ENCODE measurements at places on chromosomes 5 and 9. TPM values are rescaled to one million over a fixed set of nuclear protein-coding genes. Genes with fewer than 3 reads are reported as not detected.
A peak's percentile ranks its signal among the peaks of the same experiment; 100 is the strongest.

The BARX1 gene
- total RNA-seq, result 0.09 TPM

The PCDHB7 gene
- total RNA-seq, result 2.1 TPM

DNA sequence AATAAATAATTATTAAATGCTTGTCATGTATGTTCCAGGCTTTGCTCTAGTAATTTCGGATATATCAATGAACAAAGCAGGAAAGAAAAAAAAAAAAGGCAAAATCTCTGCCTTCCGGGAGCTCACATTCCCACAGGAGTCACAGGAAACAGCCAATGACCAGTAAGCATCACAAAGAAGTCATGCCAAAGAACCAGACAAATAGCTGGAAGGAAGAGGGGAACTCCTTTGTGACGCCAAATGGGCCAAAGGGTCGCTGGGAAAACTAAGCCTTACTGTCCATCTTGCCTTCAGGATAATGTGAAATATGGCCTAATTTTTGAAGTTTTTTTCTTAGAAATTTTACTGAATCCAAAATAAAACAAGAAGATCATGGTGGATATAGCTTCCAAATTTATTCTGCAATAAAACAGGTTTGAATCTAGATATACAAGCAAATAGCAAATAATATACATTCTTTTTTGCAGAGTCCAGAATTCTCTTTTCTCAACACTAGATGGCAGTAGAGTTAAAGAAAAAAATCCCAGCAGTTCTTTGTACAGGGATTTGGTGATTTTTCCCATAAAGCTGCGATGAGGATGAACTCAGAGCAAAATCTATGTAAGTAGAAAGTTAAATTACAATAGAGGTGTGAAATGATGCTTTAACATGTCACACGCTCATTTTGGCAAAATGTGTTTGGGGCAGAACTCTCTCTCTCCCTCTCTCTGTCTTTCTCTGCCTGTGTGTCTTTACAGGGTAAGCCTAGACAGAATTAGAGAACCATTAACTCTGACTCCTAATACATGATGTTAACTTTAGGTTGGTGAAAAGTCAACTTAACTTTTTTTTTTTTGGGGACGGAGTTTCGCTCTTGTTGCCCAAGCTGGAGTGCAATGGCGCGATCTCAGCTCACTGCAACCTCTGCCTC, 60.0 kb upstream of the TUT7 start:
- H3K4me3 ChIP-seq, result no peak overlapping the region
- DNase-seq, result peak; percentile 78
- H3K27ac ChIP-seq, result no peak overlapping the region
- no peaks in the 10 kb centered on the region for H3K36me3 ChIP-seq
- H3K27me3 ChIP-seq, result no peaks in the 10 kb centered on the region

The PCDHGB2 gene
- total RNA-seq, result 1.5 TPM

DNA sequence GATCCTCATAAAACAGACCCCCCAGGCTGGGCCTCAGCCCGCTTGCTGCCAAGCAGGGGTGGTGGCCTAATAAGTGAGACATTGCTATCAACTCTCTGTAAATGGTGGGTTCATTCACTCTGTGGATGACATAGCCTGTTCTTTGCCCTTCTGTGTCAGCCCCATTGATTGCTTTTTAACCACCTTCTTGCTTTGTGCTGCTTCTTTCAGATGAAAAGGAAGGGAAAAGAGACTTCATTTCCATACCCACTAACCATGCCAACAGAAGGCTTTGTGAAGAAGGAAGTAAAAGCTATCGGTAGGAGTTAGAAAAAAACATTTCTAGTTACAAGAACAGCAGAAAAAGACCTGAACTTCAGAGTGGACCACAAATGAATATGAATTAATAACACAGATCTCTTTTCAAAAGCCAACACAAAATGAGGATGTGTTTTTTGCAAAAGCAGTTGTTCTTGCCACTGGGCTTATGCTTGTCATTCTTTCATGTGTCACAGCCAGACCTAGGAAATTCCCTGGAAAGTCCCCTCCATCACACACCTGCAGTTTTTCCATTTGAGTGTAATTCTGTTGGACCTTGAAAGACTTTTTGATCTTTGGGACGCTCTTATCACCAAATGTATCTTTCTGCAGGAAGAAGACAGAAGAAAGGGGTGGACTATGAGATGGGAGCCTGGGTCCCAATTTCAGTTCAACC, 507.7 kb downstream of the CCDC171 start:
- H3K27me3 ChIP-seq, result no peaks in the 10 kb centered on the region
- H3K4me3 ChIP-seq, result no peak overlapping the region
- no peak overlapping the region for H3K27ac ChIP-seq
- peaks cover 2% of the 10 kb centered on the region for H3K4me1 ChIP-seq
- no peak for DNase-seq

The ERAP2 gene
- 2.1 TPM for total RNA-seq

DNA sequence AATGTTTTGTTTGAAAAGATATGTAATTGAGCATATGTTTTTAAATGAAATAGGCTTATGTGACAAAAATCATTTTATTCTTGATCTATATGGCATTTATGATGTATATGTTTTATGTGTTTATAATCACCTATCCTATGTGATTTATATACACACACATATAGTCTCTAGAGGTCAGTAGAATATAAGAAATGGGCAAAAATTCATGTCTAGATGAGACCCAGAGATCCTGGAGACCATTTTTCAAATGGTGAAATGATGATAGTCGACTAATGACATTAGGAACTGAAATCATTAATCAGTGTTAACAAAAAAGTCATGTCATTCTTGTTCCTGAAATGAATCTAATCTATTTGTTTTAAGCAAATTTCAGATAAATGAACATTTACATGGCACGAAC, 709.2 kb upstream of the WWC1 start:
- H3K36me3 ChIP-seq, result no peaks in the 10 kb centered on the region
- H3K4me3 ChIP-seq, result no peak overlapping the region
- no peak overlapping the region for H3K27ac ChIP-seq
- peaks cover 3% of the 10 kb centered on the region for H3K27me3 ChIP-seq
- DNase-seq, result peak; percentile 54

- H3K4me3 ChIP-seq, result no peak overlapping the region
- no peak overlapping the region for H3K27ac ChIP-seq
- DNase-seq, result no peak
- no peaks in the 10 kb centered on the region for H3K27me3 ChIP-seq
- H3K36me3 ChIP-seq, result no peaks in the 10 kb centered on the region
- no peaks in the 10 kb centered on the region for H3K4me1 ChIP-seq
Measured at GRCh38 chr5:107605596-107606125, 65.1 kb downstream of the EFNA5 start.

The FOXD4L5 gene
- total RNA-seq, result 0.13 TPM

The SOX30 gene
- total RNA-seq, result 0.09 TPM

- no peaks in the 10 kb centered on the region for H3K36me3 ChIP-seq
- H3K4me3 ChIP-seq, result no peak overlapping the region
- no peaks in the 10 kb centered on the region for H3K4me1 ChIP-seq
- H3K27me3 ChIP-seq, result no peaks in the 10 kb centered on the region
- no peak overlapping the region for H3K27ac ChIP-seq
- no peak for DNase-seq
Measured at GRCh38 chr9:126893079-126893478, 21.5 kb upstream of the RALGPS1 start.

DNA sequence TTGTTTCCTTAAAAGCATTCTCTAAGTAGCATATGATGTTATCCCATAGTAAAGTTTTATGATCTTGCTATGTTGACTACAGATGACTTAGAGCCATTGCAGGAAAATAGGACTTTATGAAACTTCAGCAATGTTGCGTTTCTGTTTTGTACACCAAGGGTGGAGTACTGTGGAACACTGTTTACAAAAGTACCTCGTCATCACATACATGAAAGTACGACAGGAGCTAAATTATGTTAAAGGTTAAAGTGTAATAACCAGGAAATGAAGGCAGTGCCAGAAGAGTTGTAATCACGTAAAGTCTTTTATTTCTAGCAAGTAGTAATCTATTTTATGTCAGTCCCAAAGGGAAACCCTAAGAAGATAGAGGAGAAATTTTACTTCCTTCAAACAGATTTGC, 50.9 kb downstream of the C9orf85 start:
- no peak overlapping the region for H3K4me3 ChIP-seq
- H3K27me3 ChIP-seq, result no peaks in the 10 kb centered on the region
- no peaks in the 10 kb centered on the region for H3K4me1 ChIP-seq
- no peak overlapping the region for H3K27ac ChIP-seq
- no peak for DNase-seq

DNA sequence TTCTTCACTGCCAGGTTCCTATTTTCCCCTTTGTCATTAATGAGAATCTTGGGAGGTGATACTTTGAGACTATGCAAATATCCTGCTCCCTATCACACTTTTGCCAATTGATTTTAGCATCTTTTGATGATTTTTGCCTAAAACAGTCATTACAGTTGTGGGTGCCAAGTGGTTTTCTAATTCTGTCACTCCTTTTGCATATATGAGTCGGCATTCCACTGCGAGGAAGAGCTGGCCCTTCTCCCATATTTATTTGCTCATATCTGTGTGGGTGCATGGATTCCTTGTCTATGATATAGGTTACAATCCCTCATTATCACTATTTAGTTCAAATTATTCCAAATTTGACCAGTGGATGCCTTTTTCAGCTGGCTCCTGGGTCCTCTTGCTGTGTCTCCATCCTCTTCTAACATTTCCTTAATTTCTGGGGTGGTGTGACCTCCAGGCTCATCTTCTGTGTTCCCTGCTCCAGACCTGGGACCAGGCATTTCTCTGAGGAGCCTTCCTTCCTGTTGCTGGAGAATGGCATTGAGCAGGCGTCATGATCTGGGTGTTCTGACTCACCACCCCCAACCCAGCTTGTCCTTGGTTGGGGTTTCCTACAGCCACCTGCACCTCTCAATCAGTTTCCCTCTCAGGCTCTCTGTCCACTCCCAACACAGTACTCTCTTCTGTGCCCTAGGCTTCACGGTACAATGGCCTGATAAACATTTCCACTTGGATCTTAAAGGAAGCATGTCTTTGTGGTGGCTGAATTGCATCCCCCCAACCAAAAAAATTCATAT, 106.7 kb downstream of the NXNL2 start:
- H3K36me3 ChIP-seq, result no peaks in the 10 kb centered on the region
- no peak overlapping the region for H3K4me3 ChIP-seq
- no peak overlapping the region for H3K27ac ChIP-seq
- no peaks in the 10 kb centered on the region for H3K4me1 ChIP-seq
- H3K27me3 ChIP-seq, result no peaks in the 10 kb centered on the region

GRCh38 chr5:135979510-135979909, 24.7 kb upstream of the LECT2 start:
- no peaks in the 10 kb centered on the region for H3K27me3 ChIP-seq
- H3K4me3 ChIP-seq, result no peak overlapping the region
- no peaks in the 10 kb centered on the region for H3K36me3 ChIP-seq
- peaks cover 8% of the 10 kb centered on the region for H3K4me1 ChIP-seq
- DNase-seq, result peak; percentile 99

The TOR2A gene
- 3.7 TPM for total RNA-seq

The DNAI1 gene
- 0.13 TPM for total RNA-seq

DNA sequence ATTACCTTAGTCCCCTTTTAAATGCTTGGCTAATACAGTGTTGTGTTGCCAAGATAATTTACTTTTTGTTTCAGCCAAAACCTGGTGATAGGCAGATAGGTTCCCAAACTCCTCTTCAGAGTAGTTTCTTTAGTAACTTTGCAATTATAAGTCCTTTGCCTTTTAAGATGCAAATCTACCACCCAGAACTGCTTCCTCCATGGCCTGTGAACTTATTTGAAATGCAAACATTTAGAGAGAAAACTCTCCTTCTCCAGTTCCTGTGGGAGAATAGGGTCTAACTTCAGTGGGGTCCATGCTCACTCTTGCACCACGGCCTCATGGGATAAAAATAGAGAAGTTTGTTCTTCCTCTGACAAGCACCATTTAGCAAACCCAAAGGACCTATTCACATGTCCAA, 1955.4 kb upstream of the CDH6 start:
- no peak overlapping the region for H3K4me3 ChIP-seq
- H3K36me3 ChIP-seq, result no peaks in the 10 kb centered on the region
- H3K27ac ChIP-seq, result no peak overlapping the region
- no peaks in the 10 kb centered on the region for H3K27me3 ChIP-seq

The ZNF483 gene
- 3.1 TPM for total RNA-seq

DNA sequence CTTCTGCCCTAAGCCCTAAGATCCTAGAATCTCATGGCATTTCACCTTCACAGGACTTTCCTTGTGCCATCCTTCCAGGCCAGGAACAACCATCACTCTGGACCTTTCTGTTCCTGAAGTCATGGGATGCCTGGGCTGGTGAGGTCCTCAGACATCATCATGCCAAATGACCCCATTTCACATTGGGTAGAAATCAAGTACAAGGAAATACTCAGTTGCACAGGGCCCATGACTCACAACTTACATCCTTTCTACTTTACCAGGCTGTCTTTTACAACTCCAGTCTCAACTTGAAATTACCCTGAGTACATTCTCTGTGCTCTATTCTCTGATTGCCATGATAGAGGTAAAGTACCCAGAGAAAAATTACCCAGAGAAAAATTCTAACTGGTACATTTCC, 167.1 kb downstream of the PIK3R1 start:
- no peak overlapping the region for H3K4me3 ChIP-seq
- H3K27me3 ChIP-seq, result no peaks in the 10 kb centered on the region
- H3K27ac ChIP-seq, result no peak overlapping the region
- H3K4me1 ChIP-seq, result no peaks in the 10 kb centered on the region
- no peak for DNase-seq

DNA sequence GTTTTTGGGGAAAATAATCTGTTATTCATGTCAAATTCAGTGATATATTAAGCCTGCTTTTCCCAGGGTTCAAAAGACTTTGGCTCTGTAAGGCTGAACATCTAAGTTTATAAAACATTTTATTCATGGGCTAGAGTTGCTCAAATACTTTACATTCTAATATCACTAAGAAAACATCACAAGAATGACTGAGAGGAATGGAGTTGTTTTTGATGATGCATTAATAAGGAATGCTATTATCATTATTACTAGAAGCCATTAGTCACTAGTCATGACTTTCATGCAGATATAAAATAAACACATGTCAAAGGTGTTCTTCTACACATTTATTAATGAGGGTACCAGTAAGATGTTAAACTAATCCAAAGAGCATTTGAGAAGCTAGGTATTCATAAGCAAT, 185.5 kb upstream of the KCNN2 start:
- no peak overlapping the region for H3K27ac ChIP-seq
- DNase-seq, result no peak
- H3K4me3 ChIP-seq, result no peak overlapping the region
- H3K27me3 ChIP-seq, result no peaks in the 10 kb centered on the region
- H3K36me3 ChIP-seq, result no peaks in the 10 kb centered on the region

DNA sequence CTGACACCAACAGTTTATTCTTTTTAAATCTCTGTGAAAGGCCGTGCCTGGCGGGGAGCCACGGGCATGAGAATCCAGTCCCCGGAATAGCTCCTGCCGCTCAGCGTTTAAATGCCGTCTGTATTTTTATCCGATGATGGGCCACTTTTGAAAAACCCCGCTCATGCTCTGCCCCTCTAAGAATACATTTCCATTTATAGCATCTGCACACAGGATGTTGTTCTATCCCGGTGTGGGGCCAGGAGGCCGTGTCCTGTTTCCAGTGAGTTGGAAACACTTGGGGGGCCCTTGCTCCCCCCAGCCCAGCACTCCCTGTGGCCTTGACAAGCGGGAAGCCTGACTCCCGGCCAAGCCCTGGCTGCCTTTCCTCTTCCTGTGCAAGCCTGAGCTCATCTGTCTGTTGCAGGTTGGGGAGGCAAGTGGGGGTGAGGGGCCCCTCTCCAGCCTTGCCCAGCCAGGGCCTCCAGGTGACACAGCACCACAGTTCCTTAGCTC, 39.0 kb downstream of the ERGIC1 start:
- peaks cover 63% of the 10 kb centered on the region for H3K4me1 ChIP-seq
- H3K27ac ChIP-seq, result peak overlapping the region; percentile 92
- H3K4me3 ChIP-seq, result no peak overlapping the region

Data from muscle of leg (tissue), 16 donors.